ENCODE measurements at places on chromosomes 16 and 17. TPM values are rescaled to one million over a fixed set of nuclear protein-coding genes. Genes with fewer than 3 reads are reported as not detected.
A peak's percentile ranks its signal among the peaks of the same experiment; 100 is the strongest.

The MMP2 gene
- total RNA-seq: not detected

GRCh38 chr17:42485680-42486079 is 27.0 kb downstream of the ATP6V0A1 start:
- no peak for DNase-seq

DNA sequence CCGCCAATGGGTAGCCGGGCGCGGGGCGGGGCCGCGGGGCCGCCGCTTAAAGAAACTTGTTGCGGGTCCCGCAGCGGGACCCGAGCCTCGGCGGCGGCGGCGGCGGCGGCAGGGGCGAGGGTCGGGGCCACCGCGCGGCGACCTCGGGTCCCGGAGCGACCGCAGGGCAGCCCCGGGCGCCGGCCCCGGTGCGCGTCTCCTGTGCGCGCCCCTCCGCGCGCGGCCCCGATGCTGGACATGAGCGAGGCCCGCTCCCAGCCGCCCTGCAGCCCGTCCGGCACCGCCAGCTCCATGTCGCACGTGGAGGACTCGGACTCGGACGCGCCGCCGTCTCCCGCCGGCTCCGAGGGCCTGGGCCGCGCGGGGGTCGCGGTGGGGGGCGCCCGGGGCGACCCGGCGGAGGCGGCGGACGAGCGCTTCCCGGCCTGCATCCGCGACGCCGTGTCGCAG is at the start of gene SOX8:
TSS of gene SOX8 (plus strand) at position 76 of the 450 bp plus-strand sequence. CDS start at position 229, 153 bp downstream.
- no peak for DNase-seq

The KRT24 gene
- not detected for total RNA-seq

DNA sequence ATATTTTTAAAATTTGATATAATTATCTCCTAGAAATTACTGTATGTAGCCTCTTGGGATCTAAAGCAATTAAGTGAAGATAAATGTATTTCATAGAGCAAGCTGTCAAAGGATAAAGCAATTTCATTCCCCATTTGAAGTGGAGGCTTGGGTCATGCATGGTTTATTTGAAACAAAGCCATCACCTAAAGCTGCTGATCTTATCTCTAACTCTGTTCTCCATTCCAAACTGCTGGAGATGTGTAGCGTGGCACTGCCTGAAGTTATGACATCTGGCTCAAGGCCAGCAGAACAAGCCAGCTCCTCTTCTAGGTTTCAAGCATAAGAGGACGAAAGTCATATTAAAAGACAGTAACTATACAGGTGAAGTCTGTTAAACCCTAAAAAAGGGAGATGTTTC is 83.9 kb downstream of the HIC1 start:
- DNase-seq: no peak

- DNase-seq: no peak
These were observed 130.6 kb downstream of the MGAT5B start for GRCh38 chr17:76998839-76999238.

DNA sequence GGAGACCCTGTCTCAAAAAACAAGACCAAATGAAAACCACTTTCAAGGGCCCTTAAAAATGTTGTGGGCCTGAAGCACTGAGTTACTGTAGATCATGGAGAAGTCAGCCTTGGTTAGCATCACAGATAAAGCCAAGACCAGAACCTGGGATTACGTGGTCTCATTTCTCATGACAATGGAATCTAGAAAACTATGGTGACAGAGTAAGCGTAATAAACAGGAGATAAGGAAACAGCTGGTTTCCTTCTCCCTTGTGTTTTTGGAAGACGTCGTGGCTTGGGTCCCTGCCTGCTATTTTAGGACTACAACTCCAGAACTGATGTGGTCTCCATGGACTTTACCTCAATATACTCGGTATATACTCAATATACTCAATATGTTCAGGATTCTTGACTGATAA is 180.7 kb upstream of the ZFHX3 start:
- DNase-seq: no peak

DNA sequence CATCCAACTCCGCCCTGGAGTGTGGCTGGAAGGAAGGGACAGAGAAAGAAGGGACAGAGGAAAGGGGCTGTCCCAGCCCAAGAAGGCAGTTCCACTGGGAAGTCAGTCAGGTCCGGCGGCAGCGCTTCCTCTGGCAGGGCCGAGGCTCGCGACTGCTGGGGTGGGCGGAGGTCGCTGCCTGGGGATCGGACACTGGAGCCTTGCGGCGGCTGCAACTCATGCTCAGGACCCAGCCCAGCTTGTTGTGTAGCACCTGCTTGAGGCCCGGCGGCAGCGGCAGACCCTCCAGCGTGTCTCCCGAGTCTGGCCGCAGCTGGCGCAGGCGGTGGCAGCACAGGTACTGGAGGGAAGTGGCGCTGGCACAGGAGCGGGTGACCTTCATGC is 4.0 kb upstream of the MRPS34 start:
- DNase-seq: no peak

The NDUFB10 gene
- 152 TPM for total RNA-seq

The NT5M gene
- total RNA-seq: 6.6 TPM

The BIRC5 gene
- total RNA-seq: 61.0 TPM

GRCh38 chr16:5001571-5001970 is 32.2 kb downstream of the NAGPA start:
- no peak for DNase-seq

- no peak for DNase-seq
These were observed 32.5 kb upstream of the CDH11 start for GRCh38 chr16:65154321-65154720.

The SPATA22 gene
- total RNA-seq: not detected

- no peak for DNase-seq
These were observed 5.5 kb upstream of the ERAL1 start for GRCh38 chr17:28849281-28849680.

DNA sequence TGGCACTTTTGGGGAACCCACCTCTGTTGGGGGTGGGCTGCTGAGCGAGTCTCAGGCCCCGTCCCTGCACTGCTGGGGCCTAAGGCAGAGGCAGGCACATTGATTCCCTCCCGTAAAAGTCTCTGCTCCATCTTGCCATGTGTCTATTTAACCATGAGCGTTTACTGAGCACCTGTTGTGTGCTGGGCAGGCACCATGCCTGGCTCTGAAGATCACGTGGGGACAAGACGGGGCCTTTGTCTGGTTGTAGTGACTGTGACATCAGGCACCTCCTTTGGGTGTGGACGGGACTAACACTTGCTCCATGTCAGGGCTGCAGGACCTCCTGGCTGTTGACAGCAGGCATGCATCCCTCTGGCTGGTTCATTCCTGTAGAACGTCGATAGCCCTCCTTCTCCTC is 204.7 kb upstream of the CIBAR2 start:
- DNase-seq: no peak

GRCh38 chr16:69924777-69925191 is 26.4 kb upstream of the CLEC18A start:
- no peak for DNase-seq

DNA sequence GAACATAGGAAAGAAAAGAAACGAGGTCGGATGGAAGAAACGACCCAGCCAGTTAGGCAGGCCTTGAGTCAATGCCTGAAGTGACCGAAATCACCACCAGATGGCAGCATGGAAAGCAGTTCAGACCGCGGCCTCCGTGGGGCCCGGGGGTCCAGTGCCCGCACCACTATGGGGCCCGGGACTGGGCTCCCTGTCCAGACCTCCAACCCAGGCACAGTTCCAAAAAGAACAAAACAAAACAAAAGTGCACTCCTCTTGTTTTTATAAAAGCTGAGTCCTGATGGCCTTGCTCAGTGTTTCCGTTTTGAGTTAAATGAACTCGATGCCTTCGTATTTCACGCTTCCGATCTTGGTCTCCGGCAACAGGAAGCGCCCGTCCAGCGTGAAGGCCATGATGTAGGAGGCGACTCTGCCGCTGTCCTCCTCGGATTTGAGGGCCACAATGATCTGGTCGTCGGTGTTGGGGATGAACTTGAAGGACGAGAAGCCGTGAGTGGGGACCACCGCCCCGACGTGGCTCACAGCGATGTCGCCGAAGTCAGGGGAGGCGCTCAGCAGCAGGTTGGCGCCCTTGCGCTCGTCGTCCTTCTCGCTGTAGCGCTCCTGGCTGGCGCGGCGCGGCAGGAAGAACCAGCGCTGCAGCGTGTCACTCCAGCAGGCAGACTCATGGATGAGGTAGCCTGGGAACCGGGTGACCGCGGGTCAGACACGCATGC is 13.7 kb upstream of the LGALS3BP start:
- DNase-seq: peak; percentile 18

The SLC38A8 gene
- total RNA-seq: not detected

DNA sequence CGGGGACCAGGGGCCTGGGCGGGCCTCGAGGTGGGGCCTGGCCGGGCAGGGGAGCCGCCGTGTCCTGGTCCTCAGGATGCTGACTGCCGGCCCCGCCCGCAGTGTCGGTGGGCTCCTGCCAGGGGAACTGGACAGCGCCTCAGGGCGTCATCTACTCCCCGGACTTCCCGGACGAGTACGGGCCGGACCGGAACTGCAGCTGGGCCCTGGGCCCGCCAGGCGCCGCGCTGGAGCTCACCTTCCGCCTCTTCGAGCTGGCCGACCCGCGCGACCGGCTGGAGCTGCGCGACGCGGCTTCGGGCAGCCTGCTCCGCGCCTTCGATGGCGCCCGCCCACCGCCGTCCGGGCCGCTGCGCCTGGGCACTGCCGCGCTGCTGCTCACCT is 2.3 kb upstream of the PAQR4 start:
- DNase-seq: peak; percentile 8

The RDM1 gene
- total RNA-seq: 3.1 TPM

- no peak for DNase-seq
These were observed 76.9 kb downstream of the RPA1 start for GRCh38 chr17:1906662-1907101.

GRCh38 chr17:38604479-38605403 is 1.0 kb downstream of the SRCIN1 start:
- DNase-seq: peak; percentile 31

- peak; percentile 69 for DNase-seq
These were observed 671.1 kb downstream of the WWOX start for GRCh38 chr16:78770353-78771091.

The CDRT15 gene
- not detected for total RNA-seq

The SEZ6L2 gene
- total RNA-seq: 0.07 TPM

GRCh38 chr16:63789603-63790002 is 1332.3 kb downstream of the CDH11 start:
- DNase-seq: no peak

- DNase-seq: no peak
These were observed 31.8 kb upstream of the ZNF469 start for GRCh38 chr16:88350922-88351321.

The OSBPL7 gene
- 17.5 TPM for total RNA-seq

GRCh38 chr16:13155377-13155776 is 254.0 kb downstream of the SHISA9 start:
- no peak for DNase-seq

- no peak for DNase-seq
These were observed 48.5 kb downstream of the SETD6 start for GRCh38 chr16:58563775-58564174.

- DNase-seq: no peak
These were observed 2.3 kb upstream of the CHST6 start for GRCh38 chr16:75497558-75497957.

DNA sequence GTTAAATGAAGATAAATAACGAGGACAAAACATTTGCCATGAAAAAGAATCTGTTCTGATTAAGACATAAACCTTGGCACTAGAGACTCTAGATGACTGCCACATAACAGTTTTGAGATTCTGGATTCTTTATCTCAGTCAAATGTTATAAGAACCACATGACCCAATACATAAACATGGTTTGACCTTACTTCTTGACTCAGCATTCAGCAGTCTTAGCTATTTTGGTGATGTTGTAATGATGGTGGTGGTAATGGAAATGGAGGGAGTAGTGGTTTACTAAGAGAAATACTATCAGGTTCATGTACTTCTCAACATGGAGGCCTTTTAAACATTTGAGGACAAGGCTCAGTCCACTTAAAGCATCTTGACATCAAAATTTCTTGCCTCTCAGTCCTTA is 925.4 kb downstream of the CDH11 start:
- DNase-seq: no peak

DNA sequence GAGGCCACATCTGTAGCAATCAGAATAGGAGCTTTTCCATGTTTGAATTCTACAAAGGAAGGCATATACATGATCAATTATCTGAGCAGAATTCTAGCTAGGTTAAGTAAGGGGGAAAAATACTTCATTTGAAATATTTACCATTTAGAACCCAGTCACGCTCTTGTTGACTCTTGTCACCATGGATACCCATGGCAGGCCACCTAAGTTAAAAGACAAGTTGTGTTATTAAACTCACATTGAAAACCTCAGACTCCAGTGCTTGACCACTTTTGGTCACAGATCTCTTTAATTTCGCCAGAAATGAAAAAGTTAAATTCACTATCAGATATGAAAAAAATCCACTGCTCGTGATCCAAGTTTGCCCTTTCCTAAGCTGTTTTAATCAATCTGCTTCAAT is 4.1 kb downstream of the DDX5 start:
- no peak for DNase-seq

The JPH3 gene
- total RNA-seq: not detected

The TXNDC11 gene
- total RNA-seq: 38.8 TPM

GRCh38 chr16:67923414-67924116 is 8.1 kb downstream of the CTRL start:
- no peak for DNase-seq

- no peak for DNase-seq
These were observed 3.4 kb upstream of the DHRS13 start for GRCh38 chr17:28906276-28906675.

GRCh38 chr17:50072130-50072529 is 16.2 kb downstream of the ITGA3 start:
- no peak for DNase-seq

The MMP28 gene
- not detected for total RNA-seq

GRCh38 chr16:4500272-4500671 is 24.1 kb downstream of the HMOX2 start:
- no peak for DNase-seq

The TMEM92 gene
- total RNA-seq: not detected

The NBR1 gene
- total RNA-seq: 42.6 TPM

The RNF227 gene
- 4.4 TPM for total RNA-seq

DNA sequence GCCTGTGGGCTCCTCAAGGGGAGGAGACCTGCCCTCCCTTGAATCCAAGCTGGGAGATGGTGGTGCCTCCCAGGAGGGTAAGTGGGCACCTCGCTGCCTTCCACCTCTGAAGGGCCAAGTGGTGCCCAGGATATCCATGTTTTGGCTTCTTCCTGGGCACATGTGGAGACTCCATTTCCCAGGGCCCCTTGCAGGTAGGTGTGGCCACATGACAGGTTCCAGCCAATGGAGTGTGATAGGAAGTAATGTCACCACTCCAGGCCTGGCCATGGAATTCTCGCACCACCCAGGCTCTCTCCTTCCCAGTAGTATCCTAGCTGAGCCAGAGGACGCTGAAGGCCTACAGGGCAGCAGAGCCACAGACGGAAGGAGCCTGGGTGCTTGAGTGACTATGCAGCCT is 17.6 kb upstream of the PEMT start:
- DNase-seq: no peak

- no peak for DNase-seq
These were observed 196.2 kb upstream of the NLRP1 start for GRCh38 chr17:5780476-5780875.

All from CD8-positive, alpha-beta memory T cell (primary cell).